NCI-H82 (cell line): ENCODE measurements at places on chromosomes 11 and 22.

- no peak for DNase-seq
Measured at GRCh38 chr11:128776069-128776423, 82.2 kb downstream of the FLI1 start.

- DNase-seq = peak; percentile 82
Measured at GRCh38 chr11:30016588-30017363, at the start of gene KCNA4. Gene KCNA4 (minus strand): TSS chr11:30017030. CDS start chr11:30012678, 4,352 bp downstream.

- DNase-seq = no peak
Measured at GRCh38 chr22:30267382-30268302, 991 bp upstream of the OSM start.

GRCh38 chr11:65437436-65438227, 15.0 kb downstream of the NEAT1 start:
- no peak for DNase-seq

- DNase-seq = no peak
Measured at GRCh38 chr22:24510637-24511625, 15.8 kb downstream of the UPB1 start.

GRCh38 chr11:12008790-12009616, 577 bp upstream of the DKK3 start:
- peak; percentile 33 for DNase-seq

DNA sequence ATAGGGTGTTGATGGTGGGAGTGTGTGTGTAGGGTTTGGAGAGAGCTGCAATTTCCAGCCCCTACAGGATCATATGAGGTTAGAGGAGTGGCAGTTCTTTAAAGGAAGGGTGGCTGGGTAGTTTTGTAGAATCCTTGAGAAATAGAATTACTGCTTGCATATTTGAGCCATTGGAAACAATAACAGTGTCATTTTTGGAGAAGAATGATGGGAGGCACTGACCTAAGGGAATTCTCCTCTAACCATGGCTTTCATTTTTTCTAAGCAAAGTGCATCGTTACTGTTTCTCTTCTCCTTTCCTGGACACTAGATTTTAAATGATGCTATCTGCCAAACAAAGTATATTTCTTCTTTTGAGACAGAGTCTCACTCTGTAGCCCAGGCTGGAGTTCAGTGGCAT, 66.9 kb upstream of the RRM1 start:
- DNase-seq = no peak

DNA sequence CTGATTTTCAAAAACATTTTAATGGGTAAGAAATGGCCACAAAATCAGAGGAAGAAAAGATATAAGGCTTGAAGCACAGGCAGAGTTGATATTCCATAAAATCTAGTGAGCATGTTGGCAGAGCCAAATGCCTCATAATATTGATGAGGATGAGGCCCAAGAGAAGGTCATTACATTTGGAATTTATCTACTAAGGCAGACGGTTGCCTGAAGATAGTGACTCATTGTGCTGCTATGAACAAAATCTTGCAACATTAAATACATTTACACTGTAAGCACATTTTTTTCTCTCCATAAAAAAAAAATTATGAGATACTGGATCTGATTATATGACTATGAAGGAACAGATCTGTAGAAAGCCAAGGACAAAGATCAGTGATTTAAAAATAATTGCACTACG, 881.4 kb upstream of the CHORDC1 start:
- DNase-seq = no peak

DNA sequence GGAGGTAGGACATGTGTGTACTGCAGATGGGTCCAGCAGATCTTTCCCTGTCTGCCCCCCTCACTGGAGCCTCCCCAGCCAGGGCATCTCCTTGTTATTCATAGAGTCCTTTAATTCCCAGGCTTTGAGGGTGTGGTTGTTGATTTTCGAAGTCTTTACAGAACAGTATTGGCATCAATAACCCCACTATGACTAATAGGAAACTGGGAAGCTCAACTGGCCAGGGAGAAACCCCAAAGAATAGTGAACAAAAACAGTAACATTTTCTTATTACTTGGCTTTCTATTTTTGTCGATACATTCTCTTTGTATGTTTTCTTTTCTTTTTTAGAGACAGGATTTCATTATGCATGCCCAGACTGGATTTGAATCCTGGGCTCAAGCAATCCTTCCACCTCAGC, 57.9 kb downstream of the NF2 start:
- DNase-seq = no peak

- no peak for DNase-seq
Measured at GRCh38 chr22:44363013-44363979, 50.5 kb upstream of the SHISAL1 start.

GRCh38 chr11:74709175-74709574, 22.1 kb downstream of the CHRDL2 start:
- DNase-seq = no peak

DNA sequence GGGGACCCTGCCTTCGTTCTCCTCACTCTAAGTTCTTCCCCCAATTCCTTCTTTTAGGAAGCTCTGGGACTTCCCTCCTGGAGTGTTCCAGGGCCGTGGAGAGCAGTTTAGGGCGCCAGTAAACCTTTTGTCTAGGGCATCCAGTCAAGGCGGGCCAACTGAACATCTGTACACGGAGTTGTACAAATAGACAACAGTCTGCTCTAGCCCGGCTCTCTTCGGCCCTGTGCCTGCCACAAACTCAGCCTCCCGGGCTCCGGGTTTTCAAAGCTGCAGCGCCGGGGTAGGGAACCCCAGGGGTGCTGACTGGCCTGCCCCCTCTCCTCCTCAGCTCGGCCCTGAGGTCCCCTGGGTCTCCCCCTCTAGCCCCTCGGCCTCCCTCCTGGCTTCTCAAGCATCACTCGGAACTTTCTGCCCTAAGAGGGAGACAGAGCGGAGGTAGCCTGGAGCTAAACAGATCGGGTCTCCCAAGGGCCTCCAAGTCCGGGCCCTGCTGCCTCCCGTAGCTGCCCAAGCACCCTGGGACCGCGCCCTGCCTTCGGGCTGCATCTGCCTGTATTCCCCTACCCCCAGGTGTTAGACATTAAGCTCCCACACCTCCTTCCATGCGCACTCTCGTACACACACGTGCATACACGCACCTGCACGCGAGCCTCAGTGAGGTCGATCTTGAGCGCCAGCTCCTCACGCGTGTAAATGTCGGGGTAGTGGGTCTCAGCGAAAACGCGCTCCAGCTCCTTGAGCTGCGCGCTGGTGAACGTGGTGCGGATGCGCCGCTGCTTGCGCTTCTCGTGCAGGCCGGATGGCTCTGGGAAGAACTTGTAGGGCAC, 3.3 kb downstream of the PHOX2A start:
- no peak for DNase-seq

GRCh38 chr11:117096201-117096991, 1.8 kb downstream of the SIK3 start:
- DNase-seq = peak; percentile 22

DNA sequence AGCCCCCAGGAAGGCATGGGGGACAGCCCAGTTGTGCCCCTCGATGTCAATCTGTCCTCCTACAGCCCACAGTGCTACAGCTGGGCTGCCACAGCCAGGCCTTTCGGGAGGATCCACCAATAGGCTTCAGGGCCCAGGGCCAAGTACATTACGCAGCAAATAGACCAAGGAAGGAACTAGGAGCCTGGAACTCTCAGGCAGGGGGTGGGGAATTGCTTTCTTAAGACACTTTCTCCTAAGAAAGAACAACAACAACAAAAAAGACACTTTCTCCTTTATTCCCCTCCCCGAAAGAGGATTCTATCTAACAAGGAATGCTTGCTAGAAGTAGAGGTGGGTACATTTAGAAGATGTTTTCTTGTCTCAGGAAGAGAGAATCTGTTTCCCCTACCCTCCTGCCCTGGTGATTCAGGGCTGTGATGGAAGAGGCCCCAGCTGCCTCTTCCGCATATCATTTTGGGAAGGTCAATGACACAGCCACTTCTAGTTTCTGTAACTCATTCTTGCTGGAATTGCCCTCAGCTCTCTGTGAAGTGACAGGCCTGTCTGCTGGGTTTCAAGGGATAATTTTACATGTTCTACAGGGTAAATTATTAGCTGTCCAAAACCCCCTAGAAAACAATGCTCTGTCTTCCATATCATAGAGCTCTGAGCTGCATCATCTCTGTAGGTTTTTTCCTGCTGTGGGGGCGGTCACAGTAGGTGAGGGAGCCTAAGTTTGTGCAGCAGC, 6.0 kb upstream of the MALAT1 start:
- DNase-seq = peak; percentile 27

DNA sequence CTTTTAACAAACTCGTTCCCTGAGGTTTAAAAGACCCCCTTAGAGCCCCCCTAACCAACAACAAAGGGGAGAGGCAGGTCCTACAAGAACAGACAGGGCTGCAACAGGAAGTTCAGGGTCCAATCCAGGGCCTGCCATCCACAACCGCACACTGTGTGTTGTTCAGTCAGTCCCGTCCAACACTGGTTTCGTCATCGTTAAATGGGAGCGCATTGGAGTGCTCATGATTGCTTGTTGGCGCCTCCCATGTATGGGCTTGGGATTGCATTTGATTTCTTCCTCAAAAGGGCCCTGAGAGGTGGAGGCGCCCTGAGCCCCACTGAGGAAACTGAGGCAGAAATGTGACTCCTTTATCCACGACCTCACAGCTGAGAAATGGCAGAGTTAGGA, 174.1 kb downstream of the MN1 start:
- DNase-seq = peak; percentile 14

DNA sequence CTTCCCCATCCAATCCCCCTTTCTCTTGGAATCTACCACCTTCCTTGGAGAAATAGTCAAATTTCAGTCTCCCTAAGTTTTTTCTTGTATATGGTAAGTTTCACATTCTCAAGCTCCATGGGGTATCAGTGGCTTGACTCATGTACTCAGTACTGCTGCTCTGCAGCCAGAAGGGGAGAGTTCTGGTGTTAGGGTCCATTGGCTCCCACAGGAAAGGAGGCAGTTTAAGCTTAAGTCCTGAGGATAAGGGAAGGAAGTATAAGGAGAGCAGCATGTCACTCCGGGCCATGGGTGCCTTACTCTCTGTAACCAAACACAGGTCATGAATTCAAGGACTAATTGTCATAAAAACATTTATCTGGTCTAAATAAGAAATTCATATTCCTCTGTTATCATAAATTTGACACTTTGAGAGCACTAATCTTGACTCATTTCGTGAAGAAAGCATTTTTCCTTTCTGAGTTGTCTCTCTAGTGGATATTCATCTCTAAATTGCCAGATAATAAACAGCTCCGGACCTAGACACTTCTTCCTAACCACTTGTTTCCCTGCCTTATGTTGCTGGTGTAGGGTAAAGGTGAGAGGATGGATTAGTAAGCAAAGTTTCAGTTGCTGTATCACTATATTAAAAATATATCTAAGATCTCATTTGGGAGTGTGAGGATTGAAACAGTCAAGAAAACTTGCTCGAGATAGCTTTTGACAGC, 20.1 kb upstream of the SORL1 start:
- DNase-seq = no peak

- DNase-seq = no peak
Measured at GRCh38 chr11:75593286-75593915, 31.3 kb downstream of the SERPINH1 start.

GRCh38 chr11:9313648-9314290, 624 bp downstream of the TMEM41B start:
- peak; percentile 38 for DNase-seq

DNA sequence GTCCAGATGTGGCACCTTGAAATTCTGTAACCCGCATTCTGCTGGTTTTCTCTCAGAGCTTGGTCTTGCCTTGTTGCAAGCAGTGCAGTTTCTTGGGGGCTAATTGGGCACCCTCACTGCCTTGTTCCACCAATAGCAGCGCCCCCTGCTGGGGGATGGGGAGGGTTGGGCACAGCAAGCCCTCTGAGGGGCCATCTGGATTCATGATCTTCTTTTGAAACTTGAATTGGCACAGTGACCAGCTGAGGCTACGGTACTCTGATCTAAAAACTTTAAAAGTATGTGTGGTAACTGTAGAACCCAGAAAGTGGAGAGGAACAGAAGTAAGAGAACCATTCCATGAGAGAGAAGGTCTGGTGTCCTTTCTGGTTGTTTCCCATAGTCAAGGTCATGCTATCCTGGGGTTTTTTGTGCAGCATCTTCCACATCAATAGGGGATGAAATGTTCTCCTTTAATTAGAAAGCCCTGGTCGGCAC, 64.2 kb downstream of the MED15 start:
- peak; percentile 46 for DNase-seq

DNA sequence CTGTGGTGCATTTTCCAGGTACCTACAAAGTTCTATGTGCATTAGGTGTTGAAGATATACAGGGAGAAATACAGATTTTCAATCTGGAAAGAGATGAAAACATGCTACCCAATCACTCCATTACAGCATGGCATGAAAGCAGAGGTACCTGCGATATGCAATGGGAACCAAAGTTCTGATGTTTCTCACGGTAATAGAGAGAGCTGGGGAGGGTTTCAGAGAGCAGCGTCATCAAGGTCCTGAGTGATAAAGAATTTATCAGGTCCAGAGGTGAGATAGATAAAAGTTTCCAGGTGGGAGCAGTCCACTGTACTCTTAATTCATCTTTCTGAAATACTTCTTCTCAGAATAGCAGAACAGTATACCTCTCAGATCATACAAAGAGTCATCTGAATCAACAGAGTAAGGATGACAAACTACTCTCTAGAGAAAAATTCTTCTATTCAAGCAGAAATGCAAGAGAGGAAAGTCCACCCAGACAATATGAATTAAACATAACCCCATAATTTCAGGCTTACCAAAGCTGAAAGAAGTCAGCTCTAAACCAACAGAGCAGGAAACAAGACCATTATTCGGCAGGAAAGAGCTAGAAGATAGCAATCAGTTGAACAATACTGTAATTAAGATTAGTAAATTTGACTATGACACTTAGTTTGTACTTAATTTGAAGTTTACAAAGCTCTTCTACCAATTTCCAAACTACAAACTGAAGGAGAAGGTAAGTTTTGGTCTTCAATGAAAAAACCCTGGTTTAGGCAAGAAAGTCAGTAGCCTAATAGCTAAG, 12.8 kb downstream of the CTSC start:
- no peak for DNase-seq

DNA sequence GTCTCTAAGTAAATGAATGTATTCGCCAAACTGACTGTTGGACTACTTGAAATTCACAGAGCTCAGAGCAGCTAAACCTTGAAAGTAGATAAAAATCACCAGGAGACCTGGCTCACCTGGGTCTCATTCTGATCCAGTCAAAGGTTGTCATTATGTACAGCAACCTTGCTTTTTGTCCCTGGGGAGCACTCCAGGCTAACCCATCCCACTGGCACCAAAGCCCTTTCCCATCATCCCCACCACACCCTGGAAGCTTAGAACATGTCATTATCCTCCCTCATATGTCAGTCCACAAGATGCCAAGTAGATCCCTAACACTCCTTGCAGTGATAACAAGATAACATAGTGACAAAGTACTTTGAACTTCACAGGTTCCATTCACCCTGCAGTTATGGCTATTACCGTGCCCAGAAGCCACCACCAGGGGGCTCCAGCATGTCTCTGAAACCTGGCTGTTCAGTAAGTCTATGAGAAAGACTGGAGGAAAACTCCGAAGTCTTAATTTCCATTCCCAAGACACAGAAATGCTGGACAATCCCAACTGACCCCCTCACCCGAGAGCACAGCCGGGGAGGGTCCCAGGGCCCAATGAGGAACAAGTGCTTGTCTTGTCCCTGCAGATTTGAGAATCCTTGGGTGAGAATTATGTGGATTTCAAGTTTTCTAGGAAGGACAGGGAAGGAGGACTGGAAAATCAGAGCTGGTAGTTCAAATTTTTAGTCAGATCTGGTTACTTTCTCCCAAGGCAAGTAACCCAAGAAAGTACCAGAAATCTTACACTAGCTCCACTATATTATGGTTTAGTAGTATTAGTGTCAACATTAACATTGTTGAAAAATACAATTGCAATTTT, 43.0 kb upstream of the USP47 start:
- DNase-seq = peak; percentile 57
